Stimulated activated naive CD8-positive, alpha-beta T cell treated with anti-CD3 and anti-CD28 coated beads, Interleukin-15, amount 100 ng/mL, for 72 hours (primary cell): ENCODE measurements at places on chromosomes 2 and 18.
A peak's percentile ranks its signal among the peaks of the same experiment; 100 is the strongest.

DNA sequence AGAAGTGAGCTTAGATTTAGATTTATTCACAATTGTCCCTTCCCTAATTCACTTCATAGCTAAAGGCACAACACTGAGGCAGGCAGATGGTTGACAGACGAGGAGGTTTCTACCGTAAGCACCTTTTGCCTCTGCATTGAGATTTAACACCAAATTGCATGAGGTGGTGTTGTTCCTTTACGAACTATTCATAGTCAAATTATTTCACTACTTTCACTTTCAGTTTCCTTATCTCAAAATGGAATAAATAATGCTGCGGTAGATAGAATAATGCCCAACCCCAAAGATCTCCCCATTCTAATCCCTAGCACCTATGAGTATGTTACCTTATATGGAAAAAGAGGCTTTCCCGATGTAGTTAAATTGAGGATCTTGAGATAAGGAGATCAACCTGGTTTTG, 58.9 kb upstream of the LINC00305 start:
- no peak for DNase-seq

DNA sequence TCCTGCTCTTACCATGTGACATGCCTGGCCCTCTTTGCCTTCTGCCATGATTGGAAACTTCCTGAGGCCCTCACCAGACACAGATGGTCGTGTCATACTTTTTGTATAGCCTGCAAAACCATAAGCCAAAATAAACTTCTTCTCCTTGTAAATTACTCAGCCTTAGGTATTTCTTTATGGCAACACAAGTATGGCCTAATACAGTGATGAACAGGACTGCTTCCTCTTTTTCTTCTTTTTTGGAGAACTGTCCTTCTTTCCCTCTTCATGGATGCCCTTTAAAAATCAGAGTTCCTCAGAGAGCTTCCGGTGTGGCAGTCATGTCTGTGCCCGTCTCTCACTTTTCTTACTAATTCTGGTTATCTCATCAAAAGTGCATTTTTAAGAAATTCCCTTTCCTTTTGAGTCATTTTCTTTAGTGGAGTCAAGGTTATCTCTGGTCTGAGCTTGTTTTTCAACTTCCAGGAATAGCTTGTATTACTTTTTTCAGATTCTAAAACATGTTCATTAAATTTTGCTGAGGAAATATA, 9.2 kb upstream of the IL1A start:
- no peak for DNase-seq

DNA sequence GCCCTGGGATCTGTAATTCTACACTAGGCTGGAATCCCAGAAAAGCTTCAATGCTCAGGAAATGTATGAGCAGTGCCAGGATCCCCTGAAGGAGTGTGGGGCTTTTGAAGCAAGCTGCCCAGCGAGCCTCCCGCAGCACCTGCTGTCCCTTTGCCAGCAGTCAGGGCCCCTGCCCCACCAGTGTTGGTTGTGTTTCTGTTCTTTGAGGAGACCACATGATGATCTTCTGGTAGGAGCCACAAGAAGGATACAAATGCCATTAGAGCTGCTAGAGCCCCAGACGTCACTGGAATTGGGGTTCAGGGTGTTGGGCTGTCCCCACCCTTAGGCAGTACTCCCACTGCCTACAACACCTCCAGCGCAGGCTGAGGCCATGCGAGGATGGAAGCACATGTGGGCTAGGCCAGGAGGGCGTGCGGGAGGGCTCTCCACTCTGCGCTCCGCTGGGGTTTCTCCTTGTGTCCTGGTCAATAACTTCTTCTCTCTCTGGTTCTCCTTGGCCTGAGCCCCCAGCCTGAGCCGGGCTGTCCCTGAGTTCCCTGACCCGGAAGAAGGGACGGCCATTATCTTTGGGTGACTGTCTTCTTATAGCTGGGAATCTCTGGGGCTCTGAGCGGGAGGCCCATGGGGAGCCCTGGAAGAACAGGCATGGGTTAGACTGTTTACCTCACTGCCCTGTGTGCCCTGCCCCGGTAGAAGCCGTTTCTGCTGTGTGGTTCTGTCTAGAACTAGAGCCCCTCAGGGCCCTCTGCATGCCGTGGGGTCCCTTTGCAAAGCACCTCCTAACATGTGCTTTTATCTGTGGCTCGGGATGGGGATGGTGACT, 73.9 kb downstream of the LRRFIP1 start:
- DNase-seq: peak; percentile 41

DNA sequence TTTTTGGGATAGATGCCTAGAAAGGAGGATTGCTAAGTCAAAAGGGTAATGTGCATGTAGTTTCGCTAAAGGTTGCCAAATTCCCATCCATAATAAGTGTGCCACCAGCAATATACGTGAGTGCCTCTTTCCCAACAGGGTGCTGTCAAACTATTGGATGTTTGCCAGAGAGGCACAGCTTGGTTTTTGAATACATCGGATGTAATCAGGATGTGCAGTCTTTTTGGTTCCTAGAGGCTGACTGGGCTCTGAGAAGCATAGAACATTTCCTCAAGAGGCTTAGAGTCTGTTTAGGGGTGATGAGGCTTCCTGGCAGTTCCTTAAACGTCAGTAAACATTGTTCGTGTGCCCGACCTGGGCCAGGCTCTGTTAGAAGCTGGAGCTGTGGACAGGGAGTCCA, 28.0 kb downstream of the AGAP1 start:
- DNase-seq: no peak

DNA sequence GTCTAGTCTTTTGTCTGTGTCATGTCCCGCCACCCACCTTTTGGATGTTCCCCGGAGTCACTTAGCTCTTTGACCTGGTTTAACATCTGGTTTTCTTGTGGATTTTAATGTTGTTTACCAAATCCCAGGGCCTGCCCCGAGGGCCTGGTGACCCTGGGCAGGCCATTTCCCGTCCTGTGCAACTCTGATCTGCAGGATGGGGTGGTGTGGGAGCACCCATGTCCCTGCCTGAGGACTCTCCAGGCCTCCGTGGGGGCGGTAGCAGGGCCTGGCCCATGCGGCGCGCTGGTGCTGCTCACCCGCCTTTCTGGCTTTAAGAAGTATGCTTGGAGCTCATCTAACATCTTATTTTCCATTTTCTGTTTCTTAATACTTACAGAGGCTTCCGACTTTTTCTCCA, 10.7 kb downstream of the RAMP1 start:
- DNase-seq: no peak

- no peak for DNase-seq
Observed at GRCh38 chr2:18610651-18611050, 21.3 kb upstream of the NT5C1B start.

- DNase-seq: no peak
Observed at GRCh38 chr2:210536973-210537650, 19.3 kb upstream of the CPS1 start.

- no peak for DNase-seq
Observed at GRCh38 chr2:37809525-37809924, 115.6 kb upstream of the RMDN2 start.

GRCh38 chr2:238255636-238256035, 15.8 kb upstream of the HES6 start:
- DNase-seq: no peak

DNA sequence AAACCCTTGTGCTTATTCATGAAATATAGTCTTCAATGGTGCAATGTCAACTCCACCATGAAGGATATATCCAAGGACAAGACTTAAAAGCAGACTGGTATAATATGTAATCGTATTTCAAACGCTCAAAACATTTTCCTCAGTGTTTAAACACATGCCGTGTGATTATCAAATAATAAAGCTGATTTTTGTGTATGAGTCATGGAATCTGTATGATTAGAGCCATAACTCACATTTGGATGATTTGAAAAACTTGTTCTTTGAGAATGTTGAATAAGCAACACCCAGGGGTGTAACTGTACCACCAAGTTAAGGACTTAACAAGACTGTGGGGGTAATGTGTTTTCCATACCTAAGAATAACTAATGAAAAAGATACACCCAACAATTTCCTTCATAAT, 215.3 kb downstream of the STK39 start:
- no peak for DNase-seq

- DNase-seq: no peak
Observed at GRCh38 chr18:3902676-3903075, 452.7 kb downstream of the TGIF1 start.

- DNase-seq: no peak
Observed at GRCh38 chr2:51297488-51297887, 265.6 kb upstream of the NRXN1 start.

- DNase-seq: no peak
Observed at GRCh38 chr2:25420820-25421237, 79.1 kb upstream of the DNMT3A start.

GRCh38 chr18:32048507-32049091, 30.0 kb downstream of the RNF125 start:
- DNase-seq: no peak

DNA sequence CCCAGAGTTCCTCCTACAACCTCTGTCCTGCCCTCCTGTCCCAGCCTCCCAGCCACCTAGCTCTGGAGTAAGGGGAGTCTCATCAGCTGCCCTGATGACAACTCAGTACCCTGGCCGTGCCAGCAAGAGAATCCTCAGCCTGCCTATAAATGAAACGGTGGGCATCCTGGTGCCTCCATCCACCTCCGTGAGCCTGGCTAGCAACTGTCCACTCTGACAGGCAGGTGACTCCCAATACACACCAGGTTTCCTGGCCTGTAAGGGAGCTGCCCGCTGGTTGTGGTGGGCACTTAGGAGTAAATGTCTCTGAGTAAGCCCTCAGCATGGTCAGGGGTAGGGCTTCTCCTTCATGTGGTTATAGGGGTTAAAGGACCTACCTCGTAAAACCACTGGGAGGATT, 81.5 kb downstream of the XDH start:
- no peak for DNase-seq

GRCh38 chr2:201618744-201619662, 24.3 kb downstream of the TMEM237 start:
- DNase-seq: no peak

DNA sequence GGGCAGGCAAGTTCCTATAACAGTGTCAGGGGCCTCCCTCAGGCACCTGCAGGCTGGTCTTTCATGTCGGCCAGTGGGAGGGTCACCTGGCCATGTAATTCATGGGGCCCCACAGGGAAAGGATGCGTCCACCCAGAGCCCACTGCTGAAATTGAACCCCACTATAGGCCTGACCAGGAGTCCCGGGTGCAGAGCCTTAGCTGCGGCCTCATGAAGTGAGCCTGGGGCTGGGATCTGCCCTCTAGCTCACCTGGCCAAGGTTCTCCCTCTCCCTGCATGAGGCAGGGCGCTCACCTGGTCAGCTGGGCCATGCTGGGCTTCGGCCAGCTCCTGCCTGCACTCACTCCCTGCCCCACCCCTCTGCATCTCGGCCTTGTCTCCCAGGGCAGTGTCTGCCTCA, 41.1 kb downstream of the C1QL2 start:
- DNase-seq: no peak

- DNase-seq: no peak
Observed at GRCh38 chr2:45477546-45477945, 133.5 kb downstream of the SRBD1 start.

GRCh38 chr18:68728081-68728700, 13.3 kb upstream of the TMX3 start:
- DNase-seq: no peak

DNA sequence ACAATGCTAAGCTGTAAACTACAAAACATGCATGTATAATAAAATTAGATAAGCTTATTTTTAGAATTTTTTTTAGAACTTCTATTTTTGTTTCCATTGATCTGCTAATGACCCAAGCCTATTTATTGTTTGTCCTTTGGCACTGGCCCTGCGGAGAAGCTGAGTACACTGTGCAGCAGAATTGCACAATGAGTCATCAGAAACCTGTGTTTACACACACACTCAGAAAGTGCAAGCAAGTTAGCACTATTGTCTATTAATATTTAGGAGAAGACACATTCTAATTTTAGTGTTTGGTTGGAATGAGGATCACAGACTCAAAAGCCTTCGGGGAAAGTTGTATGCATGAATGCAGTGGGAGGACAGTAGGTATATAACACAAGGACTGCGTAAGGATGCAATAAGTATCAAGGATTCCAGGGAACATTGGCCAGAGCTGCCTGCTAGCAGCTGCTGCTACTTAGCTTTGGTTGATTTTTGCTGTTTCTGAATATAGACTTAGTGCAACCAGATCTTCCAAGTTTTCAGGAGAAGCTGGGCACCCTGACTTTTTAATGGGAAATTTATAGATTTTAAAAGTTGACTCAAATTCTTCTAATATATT, 128.2 kb downstream of the KCNH7 start:
- no peak for DNase-seq

DNA sequence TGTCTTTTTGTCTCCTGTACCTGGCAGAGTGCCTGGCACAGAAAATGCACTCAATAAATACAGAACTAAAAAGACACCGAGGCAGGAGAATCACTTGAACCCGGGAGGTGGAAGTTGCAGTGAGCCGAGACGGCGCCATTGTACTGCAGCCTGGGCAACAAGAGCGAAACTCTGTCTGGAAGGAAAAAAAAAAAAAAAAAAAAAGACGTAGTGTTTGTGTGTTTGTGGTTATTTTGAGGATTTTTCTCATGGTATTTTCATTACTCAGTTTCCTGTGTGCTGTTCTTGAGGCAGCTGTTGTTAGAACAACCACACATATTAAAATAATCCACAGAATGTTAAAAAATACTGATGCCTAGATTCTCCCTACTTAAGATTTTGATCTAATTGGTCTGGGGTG, 519.2 kb upstream of the SPHKAP start:
- no peak for DNase-seq

- DNase-seq: no peak
Observed at GRCh38 chr2:191263050-191263449, 17.8 kb downstream of the MYO1B start.

- DNase-seq: no peak
Observed at GRCh38 chr2:65999796-66000195, 435.1 kb upstream of the MEIS1 start.

- peak; percentile 47 for DNase-seq
Observed at GRCh38 chr18:42053188-42053781, 98.3 kb downstream of the PIK3C3 start.

DNA sequence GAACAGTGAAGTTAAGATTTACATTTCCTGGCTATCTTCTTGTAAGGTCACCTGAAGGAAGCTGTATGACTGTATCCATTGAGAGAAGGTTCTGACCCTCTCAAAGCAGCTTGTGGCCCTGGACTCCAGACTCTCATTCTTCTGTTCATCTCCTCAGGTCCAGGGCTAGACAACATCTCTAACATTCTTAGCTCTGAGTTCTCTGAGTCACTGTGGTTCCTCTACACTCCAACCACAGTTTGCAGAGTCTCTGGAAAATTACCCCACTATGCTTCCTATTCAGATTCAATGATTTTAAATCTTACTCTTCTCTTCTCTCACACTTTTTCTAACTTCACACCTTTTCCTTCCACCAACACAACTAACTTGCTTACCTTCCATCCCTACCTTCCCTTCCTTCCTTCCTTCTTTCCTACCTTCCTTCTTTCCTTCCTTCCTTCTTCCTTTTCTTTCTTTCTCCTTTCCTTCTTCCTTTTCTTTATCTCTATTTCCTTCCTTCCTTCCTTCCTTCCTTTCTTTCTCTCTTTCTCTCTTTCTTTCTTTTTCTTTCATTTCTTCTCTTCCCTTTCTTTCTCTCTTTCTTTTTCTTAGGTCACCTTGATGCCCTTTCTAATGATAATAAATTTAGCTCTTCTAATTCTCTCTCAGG, 824.3 kb upstream of the ZEB2 start:
- DNase-seq: no peak

- DNase-seq: no peak
Observed at GRCh38 chr18:35010993-35011392, 30.2 kb upstream of the MAPRE2 start.
